ENCODE measurements at places on chromosomes 7 and 10.

GRCh38 chr10:31291123-31291522 is 27.9 kb upstream of the ZEB1 start:
- no peak for DNase-seq

DNA sequence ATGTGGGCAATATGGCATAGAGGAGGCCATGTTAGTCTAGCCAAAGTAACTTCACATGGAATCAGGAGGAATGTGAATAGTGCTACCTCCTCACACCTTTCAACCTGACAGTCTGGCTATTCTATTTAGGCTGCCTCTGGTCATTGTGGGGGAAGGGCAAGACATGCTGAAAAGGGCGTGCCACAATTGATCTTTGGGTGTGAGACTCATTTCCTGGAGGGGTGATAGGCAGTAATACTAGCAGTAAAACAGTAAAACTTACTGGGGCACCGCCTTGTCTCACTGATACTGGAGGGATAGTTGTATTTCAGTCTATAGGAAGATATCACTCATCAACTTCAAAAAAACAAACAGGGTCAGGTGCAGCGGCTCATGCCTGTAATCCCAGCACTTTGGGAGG is 88.7 kb downstream of the TMEM168 start:
- no peak for DNase-seq

DNA sequence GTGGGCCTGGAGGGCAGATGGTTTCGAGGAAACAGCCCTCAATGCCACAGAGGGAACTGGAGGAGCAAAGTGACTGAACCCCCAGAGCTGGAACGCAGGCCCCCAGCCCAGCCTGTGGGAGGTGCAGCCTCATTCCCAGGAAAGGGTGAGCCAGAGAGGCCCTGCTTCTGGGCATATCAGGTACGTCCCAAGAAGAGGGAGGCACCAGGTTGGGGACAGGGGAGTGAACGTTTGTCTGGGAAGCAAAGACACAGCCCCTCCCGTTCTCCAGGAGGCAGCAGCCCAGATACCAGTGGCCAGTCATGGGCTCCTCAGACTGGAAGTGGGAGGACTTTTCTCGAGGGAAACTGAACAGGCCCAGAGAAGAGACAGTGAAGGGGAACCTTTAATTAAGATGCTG is 74.3 kb upstream of the RET start:
- no peak for DNase-seq

GRCh38 chr10:12909836-12910185 is 91.7 kb downstream of the CCDC3 start:
- DNase-seq = no peak

DNA sequence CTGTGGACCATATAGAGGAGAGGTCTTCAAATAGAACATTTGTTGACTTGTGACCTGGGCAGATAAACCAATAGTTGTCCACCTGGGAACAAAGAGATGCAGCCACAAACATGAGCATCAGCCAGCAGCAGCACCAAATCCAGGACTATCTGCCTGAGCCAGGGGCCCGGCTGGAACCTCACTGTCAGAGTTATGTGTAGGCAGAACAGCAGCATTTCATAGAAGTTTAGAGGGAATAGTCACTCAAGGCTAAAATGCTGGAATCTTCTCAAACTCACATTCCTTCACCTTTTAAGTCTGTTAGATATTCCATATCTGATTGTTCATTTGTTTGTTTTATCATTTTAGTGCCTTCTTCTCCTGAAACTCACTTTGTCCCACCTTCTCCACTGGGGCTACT is 72.2 kb upstream of the IL6 start:
- no peak for DNase-seq

DNA sequence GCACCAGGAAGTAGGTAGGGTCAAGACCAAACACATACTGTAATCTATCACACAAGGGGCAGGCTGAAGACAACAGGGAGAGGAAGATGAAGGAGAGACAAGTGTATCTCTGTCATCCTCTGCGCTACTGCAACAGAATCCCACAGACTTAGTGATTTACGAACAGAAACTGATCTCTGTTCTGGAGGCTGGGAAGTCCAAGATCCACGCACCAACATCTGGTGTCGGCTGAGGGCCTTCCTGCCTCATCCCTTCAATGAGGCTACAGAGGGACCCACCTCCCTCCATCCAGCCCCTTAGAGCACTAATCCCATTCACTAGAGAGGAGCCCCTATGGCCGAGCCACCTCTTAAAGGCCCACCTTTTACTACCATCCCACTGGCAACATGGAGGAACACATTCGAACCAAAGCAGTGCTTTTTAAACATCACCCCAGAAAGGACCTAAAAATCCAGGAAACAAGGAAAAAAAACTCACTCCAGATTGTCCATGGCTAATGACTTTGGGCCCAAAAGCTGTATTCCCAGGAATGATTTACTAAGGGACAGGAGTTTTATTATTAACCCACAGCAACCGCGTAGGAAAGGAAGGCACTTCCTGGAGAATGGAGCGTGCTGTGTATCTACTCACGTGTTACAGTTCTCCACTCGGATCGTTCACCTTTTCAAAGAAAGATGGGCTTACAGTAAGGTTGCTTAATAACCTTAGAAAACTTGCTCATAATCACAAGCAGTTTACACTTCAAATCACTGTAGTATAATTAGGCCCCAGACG is 4.2 kb downstream of the BNIP3 start:
- DNase-seq = no peak

- no peak for DNase-seq
Observed at GRCh38 chr10:112298581-112298980, 15.4 kb downstream of the TECTB start.

DNA sequence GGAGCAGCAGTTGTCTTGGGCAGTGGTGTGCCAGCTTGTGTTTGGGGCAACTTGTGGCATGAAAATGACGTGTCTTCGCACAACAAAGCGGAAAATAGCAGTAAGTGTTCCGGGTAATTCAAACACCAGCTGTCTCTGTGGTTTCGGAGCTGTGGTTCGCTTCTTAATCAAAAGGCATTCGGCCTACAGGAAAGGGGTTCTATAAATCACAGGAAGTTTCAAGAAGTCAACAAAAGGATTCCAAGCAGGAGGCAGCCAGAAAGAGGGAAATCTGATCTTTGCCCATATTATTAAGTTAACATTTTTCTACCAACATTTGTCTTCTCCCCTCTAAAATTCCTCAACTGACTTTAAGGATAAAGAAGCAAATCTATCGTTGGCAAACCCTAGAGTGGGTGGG is 353.4 kb downstream of the FGFR2 start:
- DNase-seq = no peak

DNA sequence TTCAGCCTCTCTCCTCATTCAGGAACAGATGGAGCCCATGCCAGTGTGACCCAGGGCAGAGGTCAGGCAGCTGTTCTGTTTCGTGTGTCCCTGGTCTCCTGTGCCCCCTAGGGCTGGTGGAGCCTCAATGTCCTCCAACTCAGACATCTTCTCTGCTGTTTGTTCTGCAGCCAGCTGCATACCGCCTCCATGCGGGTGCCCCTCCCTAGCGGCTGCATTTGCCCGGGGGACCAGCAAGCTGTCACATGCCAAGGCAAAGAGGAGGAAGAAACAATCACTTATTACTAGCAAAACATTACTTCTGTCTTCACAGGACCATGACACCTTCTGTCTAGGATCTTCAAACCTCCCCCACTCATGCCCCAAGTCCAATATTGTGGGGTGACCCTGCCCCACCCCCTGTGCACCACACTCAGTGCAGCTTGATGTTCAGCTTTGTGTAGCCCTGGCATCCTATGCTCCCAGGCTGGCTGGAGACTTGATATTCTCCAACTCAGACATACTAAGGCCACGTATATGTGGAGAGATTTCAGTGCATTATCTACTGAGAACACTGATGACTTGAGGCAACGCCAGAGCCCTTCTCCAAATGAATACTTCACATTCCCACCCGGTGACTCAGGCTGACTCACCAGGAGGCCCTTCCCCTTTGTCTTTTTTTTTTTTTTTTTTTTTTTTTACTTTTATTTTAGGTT is 188.9 kb downstream of the SKIDA1 start:
- no peak for DNase-seq

DNA sequence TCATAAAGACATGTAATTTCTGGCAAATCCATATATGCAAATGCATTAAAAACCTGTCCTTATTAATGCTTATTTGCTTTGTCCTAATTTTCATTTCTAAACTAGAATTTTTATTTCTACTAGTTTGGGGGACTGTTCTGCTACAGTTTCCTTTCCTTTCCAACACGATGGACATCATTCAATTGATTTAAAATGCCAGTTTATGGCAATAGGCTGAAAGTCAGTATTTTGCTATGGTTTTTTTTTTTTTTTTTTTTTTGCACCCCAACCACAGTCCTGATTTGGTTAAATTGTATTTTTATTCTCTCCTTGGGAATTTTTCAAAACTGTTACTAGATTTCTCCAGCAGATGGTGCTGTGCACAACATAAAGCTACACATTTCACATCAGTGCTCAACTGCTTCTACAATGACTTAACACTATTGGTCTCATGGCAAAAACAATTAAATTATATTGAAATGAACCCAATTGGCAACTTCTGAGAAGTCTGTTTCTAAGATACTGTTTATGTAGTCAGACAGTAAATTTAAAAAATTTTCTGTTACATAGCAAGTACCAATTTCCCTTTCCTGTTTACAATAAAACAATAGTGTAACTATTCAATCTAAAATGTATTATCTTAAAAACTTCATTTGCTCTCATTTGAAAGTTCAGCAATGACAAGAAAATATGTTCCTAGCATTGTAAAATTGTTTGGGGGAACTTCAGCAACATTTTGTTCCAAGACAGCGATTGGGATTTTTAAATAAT is 193.8 kb upstream of the CCDC6 start:
- DNase-seq = no peak

GRCh38 chr10:31458974-31459373 is 140.0 kb downstream of the ZEB1 start:
- no peak for DNase-seq

DNA sequence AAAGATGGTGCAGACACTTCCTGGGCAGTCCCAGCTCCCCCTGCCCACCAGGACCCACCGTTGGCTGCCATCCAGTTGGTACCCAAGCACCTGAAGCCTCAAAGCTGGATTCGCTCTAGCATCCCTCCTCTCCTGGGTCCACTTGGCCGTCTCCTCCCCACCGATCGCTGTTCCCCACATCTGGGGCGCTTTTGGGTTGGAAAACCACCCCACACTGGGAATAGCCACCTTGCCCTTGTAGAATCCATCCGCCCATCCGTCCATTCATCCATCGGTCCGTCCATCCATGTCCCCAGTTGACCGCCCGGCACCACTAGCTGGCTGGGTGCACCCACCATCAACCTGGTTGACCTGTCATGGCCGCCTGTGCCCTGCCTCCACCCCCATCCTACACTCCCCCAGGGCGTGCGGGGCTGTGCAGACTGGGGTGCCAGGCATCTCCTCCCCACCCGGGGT is 14.5 kb upstream of the LIMK1 start:
- DNase-seq = no peak

DNA sequence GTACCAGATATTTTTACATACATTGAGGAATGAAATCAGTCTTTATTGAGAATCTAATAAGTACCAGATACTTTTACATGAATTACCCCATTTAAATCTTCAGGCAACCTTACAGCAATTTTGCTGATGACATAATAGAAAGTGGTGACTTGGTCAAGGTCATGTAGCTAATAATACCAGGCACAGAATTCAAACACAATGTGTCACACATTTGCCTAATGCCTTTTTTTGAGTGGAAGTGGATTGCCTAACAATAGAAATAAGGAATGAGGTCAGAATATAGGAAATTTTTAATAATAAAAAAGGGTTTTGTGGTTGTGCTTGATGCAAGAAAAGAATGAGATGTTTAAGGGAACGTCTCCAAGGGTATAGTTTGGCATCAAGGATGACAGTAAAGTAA is 466.6 kb upstream of the IGFBP3 start:
- no peak for DNase-seq

DNA sequence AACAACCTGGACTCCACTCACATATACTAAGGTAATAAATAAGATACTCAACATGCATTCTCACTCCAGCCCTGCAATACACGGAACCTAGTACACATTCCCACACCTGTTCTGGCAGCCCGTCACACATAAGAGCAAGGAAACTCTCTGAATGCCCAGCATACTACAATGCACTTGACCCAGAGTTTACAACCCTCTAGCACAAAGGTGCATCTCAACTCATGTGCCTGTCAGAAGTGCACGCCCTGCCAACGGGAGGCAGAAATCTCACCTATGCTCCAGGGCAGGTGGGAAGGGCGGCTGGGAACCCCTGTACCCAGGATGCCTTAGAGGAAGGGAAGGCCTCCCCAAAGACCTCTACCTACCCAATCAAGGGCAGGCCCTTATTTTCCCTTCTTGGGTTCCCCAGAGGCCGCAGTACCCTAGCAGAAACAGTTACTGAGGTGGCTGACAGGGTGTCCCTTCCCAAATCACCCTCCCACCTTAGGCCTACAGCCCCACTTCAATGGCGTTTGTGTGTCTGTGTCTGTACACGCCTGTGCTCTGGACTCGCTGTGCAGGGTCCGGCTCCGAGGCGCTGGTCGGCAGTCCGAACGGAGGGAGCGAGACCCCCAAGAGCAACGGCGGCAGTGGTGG is 2.0 kb downstream of the EVX1 start:
- DNase-seq = no peak

DNA sequence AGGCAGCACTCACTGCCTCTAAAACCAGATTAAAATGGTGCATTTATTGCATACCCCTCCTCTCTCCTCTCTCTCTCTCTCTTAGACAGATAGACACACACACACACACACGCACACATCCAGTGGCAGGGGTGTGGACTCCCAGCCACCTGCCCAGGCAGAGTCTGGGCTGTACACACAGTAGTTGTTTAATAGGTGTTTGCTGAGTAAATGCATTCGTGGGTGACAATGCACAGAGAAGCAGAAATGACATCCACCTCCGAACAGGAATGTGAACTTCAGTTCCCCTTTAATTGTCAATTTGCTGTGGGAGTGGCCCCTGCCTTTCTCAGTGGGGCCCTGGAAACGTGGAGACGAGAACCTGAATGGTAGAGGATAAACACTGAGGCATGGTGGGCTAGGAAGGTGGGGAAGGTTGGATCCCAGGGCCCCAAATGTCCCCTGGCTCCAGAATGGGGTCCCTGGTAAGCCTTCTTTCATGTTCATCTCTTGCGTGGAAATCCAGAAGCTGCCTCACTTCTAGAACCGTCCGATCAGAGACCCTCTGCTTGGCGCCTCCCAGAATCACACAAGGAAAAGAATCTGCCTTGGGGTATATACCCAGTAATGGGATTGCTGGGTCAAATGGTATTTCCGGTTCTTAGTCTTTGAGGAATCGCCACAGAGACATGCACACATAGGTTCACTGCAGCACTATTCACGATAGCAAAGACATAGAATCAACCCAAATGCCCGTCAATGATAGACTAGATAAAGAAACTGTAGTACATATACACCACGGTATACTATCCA is 58.5 kb upstream of the ECHDC3 start:
- DNase-seq = no peak

- no peak for DNase-seq
Observed at GRCh38 chr10:76397181-76398042, 966.0 kb downstream of the LRMDA start.

Measured in anterior cingulate cortex (tissue), 58 donors.